ENCODE measurements at places on chromosomes 4 and X.

- no peak for DNase-seq
These were observed 80.0 kb downstream of the TBC1D19 start for GRCh38 chr4:26663888-26664287.

GRCh38 chr4:110198435-110199416 is at the start of gene ELOVL6:
TSS of gene ELOVL6 (minus strand) at chr4:110198615. CDS start at chr4:110198335, 280 bp downstream.
- peak; percentile 17 for DNase-seq

DNA sequence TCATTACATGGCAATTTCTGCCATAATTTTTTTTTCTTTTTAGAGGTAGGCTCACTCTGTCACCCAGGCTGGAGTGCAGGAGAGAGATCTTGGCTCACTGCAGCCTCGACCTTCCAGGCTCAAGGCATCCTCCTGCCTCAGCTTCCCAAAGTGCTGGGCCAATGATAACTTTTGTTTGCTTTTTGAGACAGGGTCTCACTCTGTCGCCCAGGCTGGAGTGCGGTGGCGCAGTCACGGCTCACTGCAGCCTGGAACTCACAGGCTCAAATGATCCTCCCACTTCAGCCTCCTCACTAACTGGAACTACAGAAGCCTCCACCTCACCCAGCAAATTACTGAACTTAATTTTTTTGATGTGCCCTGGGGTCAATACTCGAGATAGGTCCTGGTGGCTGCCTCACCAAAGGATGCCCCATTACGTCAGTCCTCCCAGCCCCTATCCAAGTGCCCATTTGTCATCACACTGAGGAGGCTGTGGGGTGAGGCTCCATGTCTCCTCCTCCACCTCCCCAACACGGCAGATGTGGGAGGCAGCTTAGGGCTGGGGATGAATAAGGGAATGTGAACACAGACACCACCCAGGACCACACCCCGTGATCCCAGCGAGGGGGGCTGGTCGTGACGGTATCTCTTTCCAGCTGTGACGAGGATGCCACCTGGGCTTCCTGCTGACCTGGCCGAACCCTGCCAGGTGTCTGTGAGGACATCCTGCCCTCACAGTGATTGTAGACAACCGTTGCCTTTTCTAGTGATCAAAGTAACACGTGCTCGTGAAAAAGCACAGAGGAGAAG is 12.4 kb upstream of the NKX1-1 start:
- DNase-seq, result no peak

GRCh38 chr4:84582988-84583875 is at the start of gene CDS1:
TSS of gene CDS1 (plus strand) at chr4:84583127. CDS start at chr4:84583402, 275 bp downstream.
- DNase-seq, result no peak

GRCh38 chrX:103730147-103730795 is 19.6 kb downstream of the TMEM31 start:
- DNase-seq, result no peak

DNA sequence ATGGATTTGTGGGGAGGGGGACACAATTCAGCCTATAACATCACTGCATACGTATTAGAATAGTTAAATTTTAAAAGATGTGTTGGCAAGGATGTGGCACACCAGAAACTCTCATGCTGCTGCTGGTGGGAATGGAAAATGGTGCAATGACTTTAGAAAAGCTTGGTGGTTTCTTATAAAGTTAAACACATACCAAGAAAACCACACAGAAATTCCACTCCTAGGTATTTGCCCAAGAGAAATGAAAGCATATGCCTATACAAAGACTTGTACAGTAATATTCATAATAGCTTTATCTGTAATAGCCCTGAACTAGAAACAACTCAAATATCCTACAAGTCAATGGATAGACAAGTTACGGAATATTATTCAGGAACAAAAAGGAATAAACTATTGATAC is 71.3 kb upstream of the PDHA1 start:
- no peak for DNase-seq

DNA sequence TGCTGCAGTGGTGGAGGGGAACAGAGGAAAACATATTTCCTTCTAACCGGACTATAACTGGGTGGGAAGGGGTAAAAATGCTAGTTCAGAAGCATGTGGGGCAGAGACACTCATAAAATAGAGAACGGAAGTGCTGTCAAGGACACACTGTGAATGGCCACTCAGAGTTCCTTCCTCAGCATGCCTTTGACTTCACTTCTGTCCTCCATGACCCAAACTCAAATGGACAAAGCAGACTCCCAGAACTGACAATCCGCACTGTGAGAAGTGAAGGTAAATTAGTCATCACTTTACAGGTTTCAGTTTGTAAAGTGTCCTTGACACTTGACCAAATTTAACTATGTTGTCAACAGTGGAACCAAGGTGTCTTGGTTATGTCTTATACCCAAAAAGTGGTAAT is 30.2 kb upstream of the ELF2 start:
- no peak for DNase-seq

- no peak for DNase-seq
These were observed 44.0 kb upstream of the SCD5 start for GRCh38 chr4:82842593-82842992.

- no peak for DNase-seq
These were observed 5.8 kb downstream of the FGFRL1 start for GRCh38 chr4:1017211-1017610.

- no peak for DNase-seq
These were observed 242.9 kb downstream of the IQCM start for GRCh38 chr4:149572716-149573115.

- DNase-seq, result no peak
These were observed 177.3 kb downstream of the FRMPD4 start for GRCh38 chrX:12315526-12315925.

DNA sequence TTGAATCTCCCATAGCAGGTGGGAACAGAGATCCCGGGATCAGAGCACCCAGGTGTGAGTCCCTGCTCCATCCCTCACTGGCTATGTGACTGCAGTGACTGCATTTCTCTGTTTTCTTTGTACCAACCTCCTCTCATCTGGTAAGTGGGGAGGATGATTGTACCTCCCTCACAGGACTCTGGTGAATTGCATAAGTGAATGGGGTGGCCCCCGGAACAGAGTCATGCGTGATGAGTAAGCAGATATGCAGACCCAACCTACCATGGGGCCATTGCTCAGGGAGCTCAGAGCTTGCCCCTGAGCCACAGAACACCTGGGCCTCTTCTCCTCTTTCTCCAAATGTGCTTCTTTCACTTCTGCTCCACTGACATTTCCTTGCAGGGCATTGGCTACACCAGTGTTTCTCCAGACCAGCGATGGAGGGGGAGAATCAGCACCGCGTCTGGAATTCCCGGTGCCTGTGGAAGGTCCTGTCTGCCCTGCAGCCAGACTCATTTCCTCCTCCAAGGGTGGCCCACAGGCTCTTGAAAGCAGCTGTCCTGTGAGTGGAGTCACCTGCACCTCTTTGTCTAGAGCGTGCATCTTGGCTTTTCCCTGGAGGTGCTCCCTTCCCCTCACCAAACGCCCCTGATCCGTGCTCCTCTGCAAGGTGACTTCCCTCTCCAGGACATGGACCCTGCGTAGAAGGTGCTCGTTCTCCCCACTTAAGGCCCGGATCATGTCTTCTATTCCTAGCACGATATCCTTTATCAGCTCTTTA is 30.0 kb downstream of the C4orf50 start:
- no peak for DNase-seq

DNA sequence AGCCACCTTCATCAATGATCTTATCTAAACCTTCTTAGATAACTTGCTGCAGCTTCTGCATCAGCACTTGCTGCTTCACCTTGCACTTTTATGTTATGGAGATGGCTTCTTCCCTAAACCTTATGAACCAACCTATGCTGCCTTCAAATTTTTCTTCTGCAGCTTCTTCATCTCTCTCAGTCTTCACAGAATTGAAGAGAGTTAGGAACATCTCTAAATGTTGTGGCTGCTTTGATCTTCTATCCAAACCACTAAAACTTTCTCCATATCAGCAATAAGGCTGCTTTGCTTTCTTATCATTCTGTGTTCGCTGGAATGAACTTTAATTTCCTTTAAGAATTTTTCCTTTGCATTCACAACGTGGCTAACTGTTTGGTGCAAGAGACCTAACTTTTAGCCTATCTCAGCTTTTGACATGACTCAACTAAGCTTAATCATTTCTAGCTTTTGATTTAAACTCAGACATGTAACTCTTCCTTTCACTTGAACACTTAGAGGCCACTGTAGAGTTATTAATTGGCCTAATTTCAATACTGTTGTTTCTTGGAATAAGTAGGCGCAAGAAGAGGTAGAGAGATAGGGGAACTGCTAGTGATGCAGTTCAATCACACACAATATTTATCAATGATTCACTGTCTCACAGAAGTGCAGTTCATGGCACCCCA is 36.1 kb upstream of the CORIN start:
- DNase-seq, result no peak

DNA sequence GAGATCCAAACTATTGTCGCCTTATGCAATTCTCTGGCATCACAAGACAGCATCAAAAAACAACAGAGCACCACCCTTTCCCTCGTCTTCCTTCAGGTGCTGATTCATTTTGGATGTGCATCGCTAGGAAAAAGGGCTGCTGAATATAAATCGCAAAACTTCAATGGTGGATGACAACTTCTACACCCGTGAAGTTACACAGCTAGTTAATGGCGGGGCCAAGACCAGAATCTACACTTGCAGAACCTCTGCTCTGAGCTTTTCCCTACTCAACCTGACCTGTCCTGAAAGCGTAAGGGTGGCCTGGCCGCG is 674 bp downstream of the GNPDA2 start:
- no peak for DNase-seq

- DNase-seq, result no peak
These were observed 42.8 kb downstream of the CUL4B start for GRCh38 chrX:120517936-120518335.

DNA sequence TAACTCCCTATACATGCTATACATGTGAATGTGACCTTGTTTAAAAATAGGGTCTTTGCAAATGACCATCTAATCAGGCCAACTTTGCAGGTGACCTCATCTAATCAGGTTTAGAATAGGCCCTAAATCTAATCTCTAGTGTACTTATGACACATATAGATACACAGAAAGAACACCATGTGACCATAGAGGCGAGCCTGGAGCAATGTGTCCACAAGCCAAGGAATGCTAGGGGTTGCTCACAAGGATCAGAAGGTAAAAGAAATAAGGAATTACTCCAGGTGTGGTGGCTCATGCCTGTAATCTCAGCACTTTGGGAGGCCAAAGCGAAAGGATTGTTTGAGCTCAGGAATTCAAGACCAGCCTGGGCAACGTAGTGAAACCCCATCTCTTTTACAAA is 9.6 kb upstream of the C4orf36 start:
- no peak for DNase-seq

DNA sequence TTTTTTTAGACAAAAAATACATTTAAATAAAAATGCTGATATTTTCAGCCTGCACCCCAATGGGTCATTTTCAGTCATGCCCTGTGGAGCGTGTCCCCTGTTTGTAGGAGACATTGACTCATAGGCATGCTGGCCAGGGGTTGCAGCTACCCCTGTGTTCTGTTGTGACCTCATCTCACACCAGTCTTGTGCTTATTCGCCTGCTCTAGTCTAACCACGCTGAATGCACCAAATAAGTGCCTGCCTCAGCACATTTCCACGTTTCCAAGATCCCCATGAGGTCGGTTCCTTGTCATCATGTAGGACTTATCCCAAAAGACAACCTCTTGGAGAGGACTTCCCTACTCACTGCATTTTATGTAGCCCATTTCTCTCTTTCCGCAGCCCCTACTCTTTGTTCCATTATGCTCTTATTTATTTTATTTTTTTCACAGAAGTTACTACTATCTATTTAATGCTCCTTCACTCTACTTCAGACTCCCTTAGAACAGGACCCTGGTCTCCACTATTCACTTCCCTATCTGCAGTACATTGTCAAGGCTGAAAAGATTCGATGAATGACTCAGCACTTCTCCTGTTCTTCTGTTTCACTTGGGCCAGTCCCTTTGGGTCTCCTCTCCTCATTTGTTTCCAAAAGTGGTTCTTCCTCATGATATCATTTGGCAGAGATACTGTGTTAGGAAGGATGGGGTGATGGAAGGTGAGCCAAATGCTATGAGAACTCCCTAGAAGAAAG is 109.7 kb downstream of the MSL3 start:
- no peak for DNase-seq

DNA sequence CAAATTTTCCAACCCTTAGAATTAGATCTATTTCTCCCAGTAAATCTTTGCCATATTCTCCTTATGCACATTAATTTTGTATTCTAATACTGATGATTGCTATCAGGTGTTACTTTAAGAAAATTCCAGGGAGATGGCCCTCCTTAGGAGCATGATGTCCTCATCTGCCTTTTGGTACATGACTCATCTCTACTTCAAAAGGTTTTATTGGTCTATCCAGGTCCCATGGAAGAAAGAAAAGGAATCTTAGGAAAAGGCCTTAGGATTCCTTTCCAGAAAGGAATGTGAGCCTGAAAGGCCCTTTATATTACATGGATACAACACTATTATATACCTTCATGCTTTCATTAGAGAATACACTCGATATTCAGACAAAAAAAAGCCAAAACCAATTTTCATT is 968.2 kb downstream of the STIM2 start:
- DNase-seq, result no peak

DNA sequence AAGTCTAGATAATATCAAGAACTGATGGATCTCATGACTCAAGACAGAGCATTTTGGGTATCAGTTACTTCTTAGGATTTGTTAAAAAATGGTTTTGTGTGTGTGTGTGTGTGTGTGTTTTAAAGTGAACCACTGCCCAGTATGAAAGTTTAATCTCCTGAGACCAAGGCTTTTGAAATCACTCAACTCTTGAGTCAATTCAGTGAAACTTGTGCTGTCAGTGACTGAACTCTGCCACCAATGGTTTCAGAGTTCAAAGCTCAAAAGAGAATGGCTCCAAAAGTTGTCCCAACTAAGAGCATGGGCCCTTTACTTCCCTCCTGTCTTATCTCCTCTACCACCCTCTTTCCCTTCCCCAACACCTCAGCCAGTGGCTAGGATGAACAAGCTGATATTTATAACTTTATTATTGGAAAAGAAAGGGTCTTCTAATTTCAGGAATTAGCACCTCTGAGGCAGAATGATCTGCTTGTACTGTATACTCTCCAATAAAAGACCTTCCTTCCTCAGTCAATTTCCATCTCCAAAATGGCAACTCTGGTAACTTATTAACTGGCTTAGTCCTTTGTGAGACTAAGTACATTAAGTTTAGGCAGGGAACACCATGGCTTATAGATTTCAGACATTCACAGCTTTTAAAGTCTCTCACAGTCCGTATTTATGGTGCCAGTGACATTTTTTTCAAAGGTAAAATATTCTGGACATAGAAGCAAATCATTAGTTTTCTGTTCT is 152.2 kb downstream of the REPS2 start:
- DNase-seq, result no peak

GRCh38 chr4:98510757-98511517 is 147.5 kb downstream of the TSPAN5 start:
- DNase-seq, result no peak

- no peak for DNase-seq
These were observed 2.6 kb downstream of the CNOT6L start for GRCh38 chr4:77816546-77816945.

DNA sequence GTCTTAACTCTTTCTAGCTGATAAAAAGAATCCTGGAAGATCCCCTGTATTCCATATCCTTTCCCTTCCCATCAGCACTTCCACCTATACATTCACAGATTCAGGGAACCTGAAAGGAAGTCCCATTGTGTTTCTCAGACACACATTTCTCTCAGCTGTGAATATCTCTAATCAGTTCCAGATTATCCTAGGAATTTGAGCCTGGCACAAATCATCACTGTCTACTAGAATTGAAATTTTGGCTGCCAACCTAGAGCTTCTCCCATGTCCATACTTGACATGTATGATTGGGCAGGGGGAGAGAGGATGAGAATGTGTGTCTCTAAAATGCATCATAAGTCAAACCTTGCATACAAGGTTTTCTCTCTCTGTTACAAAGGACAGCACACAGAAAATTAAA is 53.1 kb downstream of the NDST3 start:
- no peak for DNase-seq

Measured in effector CD8-positive, alpha-beta T cell (primary cell).